ENCODE measurements at places on chromosomes 5 and 9.

GRCh38 chr9:18074041-18074440 is 399.9 kb upstream of the ADAMTSL1 start:
- DNase-seq: no peak

- DNase-seq: no peak
Observed at GRCh38 chr5:110092955-110093785, 403.4 kb downstream of the MAN2A1 start.

DNA sequence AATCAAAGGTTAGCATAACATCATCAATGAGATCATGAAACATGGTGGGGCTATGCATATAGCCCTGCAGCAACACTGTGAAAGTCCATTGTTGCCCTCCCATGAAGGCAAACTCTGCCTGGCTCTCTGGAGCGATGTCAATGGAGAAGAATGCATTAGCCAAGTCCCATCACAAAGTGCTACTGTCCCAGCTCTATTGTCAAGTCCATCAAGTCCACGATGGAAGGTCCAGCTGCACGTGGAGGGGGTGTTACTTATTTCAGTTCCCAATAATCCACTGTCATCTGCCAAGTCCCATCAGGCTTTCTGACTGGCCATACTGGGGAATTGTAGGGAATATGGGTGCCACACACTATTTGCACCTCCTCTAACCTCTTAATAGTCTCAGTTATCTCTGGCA is 10.8 kb downstream of the DMAC1 start:
- DNase-seq: no peak

GRCh38 chr5:154352960-154353548 is 92.7 kb upstream of the SAP30L start:
- no peak for DNase-seq

DNA sequence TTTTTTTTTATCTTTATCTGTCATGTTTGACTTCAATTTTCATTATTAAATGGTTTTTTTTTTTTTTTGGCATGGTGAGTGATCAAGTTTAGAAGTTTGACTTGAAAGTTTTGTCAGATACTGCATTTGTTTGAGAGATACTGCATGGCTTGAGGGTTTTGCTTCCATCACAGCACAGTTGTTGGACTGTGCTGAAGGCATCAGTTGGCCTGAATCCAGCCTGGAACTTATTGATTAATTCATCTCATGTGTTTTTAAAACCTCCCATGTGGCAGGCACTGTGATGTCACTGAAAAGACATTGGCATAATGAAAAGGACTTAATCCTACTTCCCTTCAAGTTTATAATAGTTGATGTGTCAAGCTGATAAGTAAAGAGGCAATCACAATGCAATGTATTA is 128.4 kb downstream of the FGF10 start:
- DNase-seq: no peak

DNA sequence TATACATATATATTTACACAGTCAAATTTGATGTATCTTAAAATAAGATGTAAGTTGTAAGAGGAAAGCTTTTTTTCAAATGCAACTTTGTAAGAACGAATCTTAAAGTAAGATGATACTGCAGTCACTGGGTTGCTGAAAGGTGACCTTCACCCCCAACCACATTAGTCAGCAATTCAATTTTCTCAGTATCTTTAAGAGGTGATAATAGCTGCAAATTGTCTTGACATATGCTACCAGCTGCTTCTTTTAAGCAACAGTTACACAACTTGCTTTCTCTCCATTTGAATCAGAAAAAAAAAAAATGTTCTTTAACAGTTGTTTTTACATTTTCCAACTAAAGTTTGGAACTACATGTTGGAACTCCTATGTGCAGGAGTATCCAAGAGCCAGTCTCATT is 246.6 kb upstream of the CCNG1 start:
- DNase-seq: no peak

DNA sequence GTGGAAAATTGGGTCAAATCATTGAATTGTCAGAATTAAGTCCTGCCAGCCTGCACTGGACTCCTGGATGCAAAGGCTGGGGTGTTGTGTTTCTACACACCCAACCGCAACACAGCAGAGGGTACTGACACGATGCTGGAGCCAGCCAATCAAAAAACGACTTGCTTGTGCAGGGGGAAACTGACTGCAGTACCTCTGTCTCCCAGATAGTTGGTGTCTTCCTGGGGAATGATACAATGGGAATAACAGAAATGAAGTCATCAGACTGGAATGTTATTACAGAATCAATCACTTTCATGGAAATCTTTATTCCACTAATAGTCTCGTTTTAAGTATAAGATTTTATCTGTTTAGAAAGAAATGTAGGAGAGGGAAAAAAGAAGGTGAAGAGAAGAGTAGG is 330.3 kb downstream of the MLLT3 start:
- peak; percentile 10 for DNase-seq

- DNase-seq: no peak
Observed at GRCh38 chr5:88540471-88541115, 271.9 kb upstream of the TMEM161B start.
